ENCODE measurements at places on chromosomes 12 and 14.

DNA sequence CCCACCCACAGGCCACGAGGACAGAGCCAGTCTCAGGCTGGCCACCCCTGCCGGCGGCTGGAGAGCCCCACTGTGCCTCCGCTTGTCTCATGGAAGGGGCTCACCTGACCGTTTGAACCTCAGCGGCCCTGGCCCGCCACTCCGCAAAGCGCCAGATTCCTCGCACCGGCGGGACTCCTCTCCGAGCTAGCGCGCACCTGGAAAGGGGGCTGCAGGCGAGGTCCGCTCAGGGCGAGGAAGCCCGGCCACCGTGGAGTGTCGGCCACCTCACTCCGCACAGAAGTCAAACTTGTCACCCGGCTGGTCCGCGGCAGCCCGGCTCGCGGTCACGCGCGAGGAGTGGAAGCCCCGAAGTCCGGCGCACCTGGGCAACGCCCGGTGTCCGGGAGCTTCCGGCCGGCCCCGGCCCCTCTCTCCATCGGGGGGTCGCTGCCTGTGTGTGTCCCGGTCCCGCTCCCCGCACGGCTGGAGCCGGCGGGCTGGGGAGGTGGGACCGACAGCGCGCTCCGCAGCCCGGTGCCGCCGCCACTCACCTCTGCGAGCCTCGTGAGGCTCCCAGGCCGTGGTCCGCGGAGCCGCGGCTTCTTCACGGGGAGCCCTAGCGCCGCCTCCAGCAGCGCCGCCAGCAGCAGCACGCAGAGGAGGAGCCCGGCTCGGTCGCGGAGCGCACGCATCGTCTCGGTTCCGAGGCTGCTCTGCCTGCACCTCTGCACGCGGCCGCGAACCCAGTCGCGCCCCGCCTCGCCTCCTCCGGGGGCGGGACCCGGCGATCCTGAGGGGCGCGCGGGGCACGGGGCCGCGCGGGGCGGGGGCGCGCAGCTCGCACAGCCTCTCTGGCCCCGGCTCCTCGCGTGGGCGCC is at the start of gene ISM2:
Gene ISM2, minus strand, starts transcription at position 697 of the 860 bp plus-strand sequence. Its CDS starts 23 bp downstream, at position 674.
- peaks cover 25% of the 10 kb centered on the region for H3K27me3 ChIP-seq
- H3K36me3 ChIP-seq = no peaks in the 10 kb centered on the region
- H3K4me1 ChIP-seq = peaks cover 11% of the 10 kb centered on the region
- H3K4me3 ChIP-seq = peak within 1 kb of the TSS; percentile 32
- H3K27ac ChIP-seq = no peak within 1 kb of the TSS

GRCh38 chr12:89880690-89881350 is 172.2 kb upstream of the ATP2B1 start:
- H3K4me1 ChIP-seq = peaks cover 7% of the 10 kb centered on the region
- no peak overlapping the region for H3K27ac ChIP-seq
- no peaks in the 10 kb centered on the region for H3K36me3 ChIP-seq
- no peak for DNase-seq
- no peak overlapping the region for H3K4me3 ChIP-seq

DNA sequence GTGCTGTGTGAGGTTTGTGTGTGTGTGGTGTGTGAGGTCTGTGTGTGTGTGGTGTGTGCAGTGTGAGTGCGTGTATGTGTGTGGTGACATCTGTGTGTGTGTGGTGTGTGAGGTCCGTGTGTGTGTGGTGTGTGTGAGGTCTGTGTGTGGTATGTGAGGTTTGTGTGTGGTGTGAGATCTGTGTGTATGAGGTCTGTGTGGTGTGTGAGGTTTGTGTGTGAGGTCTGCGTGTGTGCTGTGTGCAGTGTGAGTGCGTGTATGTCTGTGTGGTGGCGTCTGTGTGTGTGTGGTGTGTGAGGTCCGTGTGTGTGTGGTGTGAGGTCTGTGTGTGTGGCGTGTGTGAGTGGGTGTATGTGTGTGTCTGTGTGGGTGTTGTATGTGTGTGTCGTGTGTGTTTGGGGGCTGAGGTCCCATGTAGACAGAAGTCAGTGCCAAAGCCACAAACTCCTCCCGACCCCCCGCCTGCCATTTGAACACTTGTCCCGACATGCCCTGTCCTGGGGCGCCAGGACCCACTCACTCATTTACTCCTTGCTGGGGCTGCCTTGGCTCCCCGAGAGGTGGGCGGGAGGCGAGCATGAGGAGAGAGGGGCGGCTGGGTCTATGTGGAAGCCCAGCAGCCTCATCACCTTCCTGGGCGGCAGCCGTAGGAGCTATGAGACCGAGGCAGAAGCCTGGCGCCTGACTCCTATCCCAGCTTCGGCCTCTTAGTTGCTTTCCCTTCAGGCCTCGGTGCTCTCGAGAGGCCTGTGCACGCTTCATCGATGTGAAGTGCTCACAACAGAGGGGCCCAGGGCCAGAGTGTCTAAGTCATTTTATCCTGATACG is 20.5 kb downstream of the RILPL1 start:
- no peak overlapping the region for H3K27ac ChIP-seq
- no peak overlapping the region for H3K4me3 ChIP-seq
- H3K4me1 ChIP-seq = no peaks in the 10 kb centered on the region
- no peaks in the 10 kb centered on the region for H3K27me3 ChIP-seq
- no peak for DNase-seq

- no peaks in the 10 kb centered on the region for H3K27me3 ChIP-seq
- no peak for DNase-seq
- no peaks in the 10 kb centered on the region for H3K36me3 ChIP-seq
- no peak overlapping the region for H3K27ac ChIP-seq
- no peaks in the 10 kb centered on the region for H3K4me1 ChIP-seq
- no peak overlapping the region for H3K4me3 ChIP-seq
Observed at GRCh38 chr12:85466890-85467289, 186.9 kb downstream of the ALX1 start.
